ENCODE measurements at places on chromosomes 3 and 15.

DNA sequence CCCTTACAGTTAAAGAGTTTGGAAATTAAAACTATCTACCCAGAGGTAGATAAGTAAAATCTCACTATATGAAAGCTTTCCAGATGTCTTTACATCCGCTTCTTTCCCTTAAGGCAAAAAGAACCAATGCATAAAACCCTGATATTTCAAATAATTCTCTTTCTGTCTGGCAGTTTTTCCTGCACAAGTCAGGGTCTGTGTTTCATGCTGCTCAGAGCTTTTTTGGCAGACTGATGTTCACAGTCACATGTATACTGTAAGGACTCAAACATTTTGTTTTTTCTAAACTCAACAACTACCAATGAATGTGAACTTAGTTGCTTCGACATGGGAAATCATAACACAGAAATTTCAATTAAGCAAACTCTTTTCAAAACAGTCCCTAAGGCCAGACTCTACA lies 988.4 kb downstream of the EPHA3 start:
- no peak for DNase-seq

DNA sequence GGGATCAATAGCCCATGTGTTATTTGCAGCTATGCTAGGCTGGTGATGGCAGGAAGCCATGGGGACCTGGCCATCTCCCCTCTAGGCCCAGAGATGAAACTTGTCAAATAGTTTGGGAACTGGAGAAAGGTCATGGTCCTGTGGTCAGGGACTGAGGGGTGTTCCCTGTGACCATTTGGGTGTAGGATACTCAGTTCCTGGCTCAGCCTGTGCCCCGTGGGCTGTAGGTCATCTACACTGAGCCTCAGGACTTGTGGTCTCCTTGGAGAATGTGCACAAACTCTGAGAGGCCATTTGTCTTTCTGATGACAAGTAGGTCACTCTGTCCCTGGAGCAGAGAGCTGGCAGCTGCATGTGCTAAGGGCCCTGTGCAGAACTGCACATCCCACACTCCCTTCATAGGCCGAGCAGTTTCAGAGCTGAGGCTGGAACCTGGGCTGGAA lies 17.5 kb downstream of the GASK1A start:
- DNase-seq, result no peak

- DNase-seq, result no peak
These were observed 326.5 kb downstream of the CGGBP1 start for GRCh38 chr3:87732294-87732693.

DNA sequence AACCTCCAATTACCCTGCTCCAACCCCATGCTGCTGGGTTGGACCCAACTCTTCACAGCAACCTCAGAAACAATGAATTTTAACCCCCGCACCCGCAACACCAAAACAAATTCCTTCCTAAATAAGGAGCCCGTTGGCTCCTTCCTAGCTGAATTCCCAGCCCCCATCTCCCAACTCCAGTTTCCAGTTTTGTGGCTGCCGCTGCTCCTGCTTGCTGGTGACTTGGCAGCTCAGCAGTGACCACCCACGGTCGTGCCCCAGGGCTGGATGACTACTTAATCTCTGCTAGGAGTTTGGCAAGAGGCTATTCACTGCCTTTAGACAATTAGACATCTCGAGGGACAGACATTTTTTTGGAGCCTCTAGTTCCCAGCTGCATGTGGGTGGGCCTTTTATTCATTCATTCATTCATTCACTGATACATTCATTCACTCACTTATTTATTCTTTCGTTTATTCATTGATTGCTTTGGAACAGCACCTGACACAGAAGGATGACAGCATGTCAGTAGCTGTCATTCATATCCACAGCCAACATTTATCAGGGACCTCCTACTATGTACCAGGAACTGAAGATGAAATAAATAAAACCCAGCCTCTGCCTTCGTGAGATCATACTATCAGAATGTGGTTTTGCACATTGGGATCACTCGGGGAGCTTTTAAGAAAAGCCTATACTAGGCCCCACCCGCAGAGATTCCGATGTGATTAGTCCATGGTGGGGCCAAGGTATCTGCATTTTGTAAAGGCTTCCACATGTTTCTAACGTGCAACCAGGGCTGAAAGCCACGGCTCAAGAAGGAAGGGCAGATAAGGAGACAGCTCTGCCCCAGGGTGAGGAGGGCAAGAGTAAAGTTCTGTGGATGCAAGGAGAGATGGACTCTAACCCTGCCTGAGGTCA lies 256.5 kb downstream of the SHQ1 start:
- no peak for DNase-seq

GRCh38 chr15:101020945-101021344 lies 101.8 kb downstream of the LRRK1 start:
- no peak for DNase-seq

- no peak for DNase-seq
These were observed 413.6 kb downstream of the ROBO1 start for GRCh38 chr3:79354179-79354688.

- no peak for DNase-seq
These were observed 114.4 kb downstream of the ANP32A start for GRCh38 chr15:68706256-68706655.

DNA sequence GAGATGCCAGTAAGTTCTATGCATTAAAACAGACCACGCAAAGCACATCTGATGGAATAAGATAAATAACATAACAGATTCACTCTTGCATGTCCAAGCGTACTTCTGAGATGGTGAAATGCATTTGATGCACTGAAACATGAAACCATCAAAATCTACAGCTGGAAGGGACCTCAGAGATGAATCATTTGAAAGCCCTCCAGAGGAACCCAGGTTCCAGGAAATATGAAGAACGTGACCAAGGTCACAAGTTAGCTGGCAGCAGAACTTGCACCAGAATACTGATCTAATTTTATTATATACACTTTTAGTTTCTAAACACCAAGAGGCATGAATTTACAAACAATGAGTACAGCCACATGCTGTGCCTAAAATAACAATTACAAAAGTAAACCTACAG lies 957.1 kb downstream of the FHIT start:
- no peak for DNase-seq

Measured in GM12878 (cell line).